ENCODE measurements at places on chromosomes 1 and 21. TPM values are rescaled to one million over a fixed set of nuclear protein-coding genes. Genes with fewer than 3 reads are reported as not detected.

DNA sequence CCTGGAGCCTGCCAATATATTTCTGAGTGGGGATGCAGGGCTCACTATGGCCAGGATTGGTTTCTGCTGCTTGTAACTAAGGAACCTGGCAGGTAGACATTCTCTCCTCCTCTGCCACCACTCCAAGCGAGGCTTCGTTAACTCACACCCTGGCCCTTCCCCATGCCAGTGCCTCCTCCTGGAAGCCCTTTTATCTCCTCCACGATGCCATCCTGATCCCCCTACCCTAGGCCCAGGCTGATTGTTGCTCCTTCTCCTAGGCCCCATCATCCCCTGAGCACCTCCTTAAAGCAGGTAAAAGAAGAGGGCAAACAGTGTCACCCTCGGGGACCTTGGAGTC, 118.5 kb downstream of the DMRTB1 start:
- DNase-seq = no peak

GRCh38 chr1:112527266-112528010, 18.7 kb downstream of the WNT2B start:
- DNase-seq = no peak

DNA sequence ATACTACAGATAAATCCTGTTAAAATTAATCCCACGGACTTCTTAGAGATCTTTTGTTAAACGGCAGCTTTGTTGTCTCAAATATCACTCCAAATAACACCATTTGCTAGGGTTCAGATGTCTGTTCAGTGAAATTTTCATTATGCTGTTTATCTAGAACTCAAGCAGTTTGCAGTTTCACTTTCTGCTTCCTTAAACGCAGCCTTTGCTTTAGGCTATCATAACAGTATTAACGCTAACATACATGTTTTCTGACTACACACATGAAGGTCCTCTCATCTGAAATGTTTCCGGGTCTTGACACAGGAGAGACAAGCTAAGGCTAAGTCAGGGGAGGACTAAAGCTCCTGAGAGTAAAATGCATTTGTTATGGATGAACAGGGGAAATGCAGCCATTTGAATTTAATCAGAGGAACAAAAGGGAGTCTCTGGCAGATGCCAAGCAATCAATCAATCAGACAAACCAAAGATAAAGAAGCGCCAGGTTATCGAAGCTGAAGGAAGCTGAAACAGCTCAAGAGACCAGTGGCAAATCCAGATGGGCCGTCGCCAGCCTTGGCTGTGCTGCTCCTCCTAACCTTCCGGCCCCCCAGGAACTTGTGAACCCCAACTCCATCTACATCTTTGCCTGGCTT, 16.9 kb downstream of the CCSAP start:
- no peak for DNase-seq

GRCh38 chr1:49527606-49528305, 496.0 kb downstream of the AGBL4 start:
- no peak for DNase-seq

DNA sequence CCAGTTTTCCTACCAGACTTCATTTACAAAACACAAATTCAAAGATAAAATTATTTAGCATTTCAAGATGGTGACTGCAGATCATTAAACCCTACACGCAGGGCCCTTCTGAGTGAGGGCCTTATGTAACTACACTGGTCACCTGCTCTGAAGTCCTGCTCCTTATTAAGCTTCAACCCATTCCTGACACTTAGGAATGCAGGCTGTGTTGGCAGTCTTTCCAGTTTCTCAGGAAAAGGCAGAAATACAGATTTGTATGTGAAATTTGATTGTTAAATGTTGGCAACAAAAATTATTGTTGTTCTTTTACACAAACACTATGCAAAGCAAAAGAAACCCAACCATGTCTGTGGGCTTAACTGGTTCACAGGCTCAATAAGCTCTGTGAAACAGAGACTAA, 25.8 kb upstream of the BCAS2 start:
- no peak for DNase-seq

- DNase-seq = no peak
Measured at GRCh38 chr21:14321042-14321441, 61.9 kb downstream of the HSPA13 start.

- no peak for DNase-seq
Measured at GRCh38 chr1:168019407-168019806, 82.5 kb upstream of the MPC2 start.

DNA sequence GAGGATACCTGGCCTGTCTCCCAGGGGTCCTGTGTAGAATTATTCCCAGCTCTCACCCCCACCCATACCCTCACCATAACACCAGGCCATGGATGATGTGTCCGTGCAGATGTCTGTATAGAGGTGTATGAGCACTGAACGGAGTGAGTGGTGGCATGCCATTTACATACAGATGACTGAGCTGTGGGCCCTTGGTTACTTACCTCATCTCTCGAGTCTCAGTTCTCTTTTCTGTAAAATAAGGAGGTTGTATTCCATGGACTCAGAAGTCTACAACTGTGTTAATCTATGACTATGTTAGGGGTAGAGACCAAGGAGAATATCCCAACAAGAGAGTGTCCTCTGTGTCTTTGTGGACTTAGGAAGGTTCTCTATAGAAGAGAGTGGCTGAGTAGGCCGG, 65.6 kb upstream of the CD1D start:
- DNase-seq = no peak

- no peak for DNase-seq
Measured at GRCh38 chr1:55898181-55898580, 681.2 kb downstream of the PLPP3 start.

GRCh38 chr1:180029524-180030135, 75.0 kb downstream of the CEP350 start:
- DNase-seq = no peak

- peak; percentile 41 for DNase-seq
Measured at GRCh38 chr1:186301448-186301847, 73.6 kb downstream of the TPR start.

GRCh38 chr1:28926629-28927265, 12.4 kb downstream of the EPB41 start:
- peak; percentile 45 for DNase-seq

- no peak for DNase-seq
Measured at GRCh38 chr1:193662030-193662429, 475.6 kb upstream of the B3GALT2 start.

WDR64 gene
- not detected for total RNA-seq

SHE gene
- 0.19 TPM for total RNA-seq

TLR5 gene
- total RNA-seq = 1.4 TPM

MAB21L3 gene
- total RNA-seq = 0.14 TPM

COL16A1 gene
- total RNA-seq = 0.49 TPM

All from activated T-cell treated with anti-CD3 and anti-CD28 coated beads, Interleukin-2, amount 50 U/mL, for 72 hours (primary cell).